ENCODE measurements at places on chromosomes 7 and 10.

DNA sequence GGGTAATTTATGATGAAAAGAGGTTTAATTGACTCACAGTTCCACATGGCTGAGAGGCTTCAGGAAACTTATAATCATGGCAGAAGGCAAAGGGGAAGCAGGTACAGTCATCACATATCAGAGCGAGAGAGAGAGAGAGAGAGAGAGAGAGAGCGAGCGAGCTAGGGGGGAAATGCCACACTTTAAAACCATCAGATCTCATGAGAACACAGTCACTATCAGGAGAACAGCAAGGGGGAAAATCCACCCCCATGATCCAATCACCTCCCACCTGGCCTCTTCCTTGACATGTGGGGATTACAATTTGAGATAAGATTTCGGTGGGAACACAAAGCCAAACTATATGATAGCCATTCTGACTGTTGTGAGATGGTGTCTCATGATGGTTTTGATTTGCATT, 576.3 kb downstream of the GFRA1 start:
- no peak for DNase-seq

DNA sequence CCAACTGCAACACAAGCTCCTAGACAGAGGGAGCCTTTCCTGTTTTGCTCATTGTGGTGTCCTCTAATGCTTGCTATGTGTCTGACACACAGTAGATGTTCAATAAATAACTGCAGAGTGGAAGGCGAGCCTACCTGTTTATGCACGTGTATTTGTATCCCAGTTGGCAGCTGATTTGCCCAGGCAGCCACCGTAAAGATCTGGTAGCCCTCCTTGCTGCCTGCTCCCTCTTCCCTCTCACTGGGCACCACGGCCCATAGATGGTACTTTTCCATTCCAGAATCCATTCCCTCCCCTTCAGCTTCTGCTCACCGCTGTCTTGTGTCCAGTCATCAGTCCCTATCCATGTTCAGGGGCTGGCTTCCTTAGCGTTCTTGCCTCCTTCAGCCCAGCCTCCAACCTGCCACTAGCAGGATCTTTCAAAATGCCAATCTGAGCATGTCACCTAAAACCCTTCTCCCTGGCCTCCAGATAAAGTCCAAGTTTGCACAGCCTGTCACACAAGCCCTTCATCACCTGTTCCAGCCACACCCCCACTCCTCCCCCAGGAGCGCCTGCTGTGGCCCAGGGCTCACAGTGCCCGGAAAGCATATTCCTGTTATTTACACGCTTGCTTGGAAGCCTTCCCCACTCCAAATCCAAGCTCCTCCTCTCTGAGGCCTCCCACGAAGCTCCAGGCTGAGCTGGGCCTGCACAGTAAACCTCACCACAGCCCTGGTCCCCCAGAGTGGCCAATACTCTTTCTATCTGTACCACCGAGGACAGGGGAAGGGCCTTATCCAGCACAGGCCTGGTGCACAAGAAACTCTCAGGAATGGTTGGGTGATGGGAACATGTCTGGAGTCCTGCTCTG, 21.0 kb downstream of the ZCCHC24 start:
- DNase-seq: no peak

GRCh38 chr7:66641526-66641871, 12.8 kb downstream of the KCTD7 start:
- no peak for DNase-seq

DNA sequence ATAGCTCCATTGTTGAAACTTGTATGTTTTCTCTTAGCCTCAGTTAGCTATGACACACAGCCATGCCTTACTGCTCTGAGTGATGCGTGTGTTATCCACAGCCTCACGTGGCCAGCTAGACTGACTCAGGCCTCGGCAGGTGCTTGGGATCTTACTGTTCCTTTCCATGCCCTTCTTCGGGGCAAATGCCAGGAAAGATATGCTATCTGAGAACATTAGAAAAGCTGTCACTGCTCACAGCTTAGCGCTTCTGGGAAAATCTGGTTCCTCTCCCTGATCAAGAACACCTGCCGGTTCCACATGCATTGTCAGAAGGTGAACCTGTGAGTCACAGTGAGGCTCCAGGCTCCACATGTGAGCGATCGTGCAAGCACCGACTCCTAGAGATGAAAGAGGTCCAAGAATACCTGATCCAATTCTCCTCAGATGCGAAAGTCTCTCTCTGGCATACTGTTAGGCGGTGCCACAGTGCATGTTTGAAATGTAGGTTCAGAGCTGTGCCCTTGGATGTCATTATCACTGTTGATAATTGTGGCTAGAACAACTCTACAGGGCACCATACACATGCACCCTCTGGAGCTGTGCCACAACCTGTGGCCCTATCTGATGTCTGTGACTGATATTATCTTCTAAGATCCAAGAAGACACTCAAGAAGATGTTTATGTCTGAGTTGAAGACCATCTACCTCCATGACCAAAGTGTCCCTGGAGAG, 247.8 kb upstream of the IGFBP3 start:
- no peak for DNase-seq

GRCh38 chr10:70567603-70568002, 34.9 kb downstream of the PRF1 start:
- DNase-seq: no peak

DNA sequence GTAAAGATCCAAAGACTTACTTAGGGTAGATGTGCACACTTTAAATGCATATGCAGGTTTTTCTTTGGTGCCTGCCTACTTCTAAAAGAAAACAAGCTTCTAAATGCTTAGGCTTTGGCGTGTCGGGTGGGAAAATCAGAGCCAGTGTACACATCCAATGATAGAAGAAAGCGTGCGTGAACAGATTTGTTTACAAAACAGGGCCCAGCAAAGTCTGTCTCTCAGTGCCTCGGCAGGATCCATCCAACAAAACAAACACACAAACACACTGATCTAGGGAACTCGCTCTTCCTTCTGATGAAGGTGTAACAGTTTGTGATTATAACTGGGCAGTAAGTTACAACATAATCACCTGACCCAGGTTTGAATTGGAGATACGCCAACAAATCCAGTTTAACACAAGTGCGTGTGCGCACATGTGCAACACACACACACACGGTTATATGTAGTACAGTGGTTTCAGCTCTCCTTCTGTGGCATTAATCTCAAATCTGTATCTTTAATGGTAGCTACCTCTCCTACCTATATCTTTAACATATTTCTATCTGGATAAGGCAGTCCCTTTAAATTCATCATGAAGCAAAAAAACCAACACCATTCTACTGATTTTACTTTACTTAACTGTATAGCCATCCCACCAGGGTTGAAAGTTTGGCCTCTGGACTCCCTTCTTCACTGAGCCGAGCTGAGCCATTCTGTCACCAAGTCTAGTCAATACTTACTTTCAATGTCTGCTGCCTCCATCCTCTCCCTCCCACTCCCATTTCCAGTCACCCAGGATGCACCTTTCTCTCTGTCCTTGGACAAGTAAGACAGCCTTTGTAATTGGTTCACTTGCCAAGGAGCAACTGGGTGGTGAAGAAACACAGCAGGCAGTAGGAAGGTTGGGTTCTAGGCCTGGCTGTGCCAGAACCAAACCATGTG, 184.4 kb upstream of the KLF14 start:
- DNase-seq: no peak

GRCh38 chr10:12839941-12840611, 161.4 kb downstream of the CCDC3 start:
- DNase-seq: no peak

DNA sequence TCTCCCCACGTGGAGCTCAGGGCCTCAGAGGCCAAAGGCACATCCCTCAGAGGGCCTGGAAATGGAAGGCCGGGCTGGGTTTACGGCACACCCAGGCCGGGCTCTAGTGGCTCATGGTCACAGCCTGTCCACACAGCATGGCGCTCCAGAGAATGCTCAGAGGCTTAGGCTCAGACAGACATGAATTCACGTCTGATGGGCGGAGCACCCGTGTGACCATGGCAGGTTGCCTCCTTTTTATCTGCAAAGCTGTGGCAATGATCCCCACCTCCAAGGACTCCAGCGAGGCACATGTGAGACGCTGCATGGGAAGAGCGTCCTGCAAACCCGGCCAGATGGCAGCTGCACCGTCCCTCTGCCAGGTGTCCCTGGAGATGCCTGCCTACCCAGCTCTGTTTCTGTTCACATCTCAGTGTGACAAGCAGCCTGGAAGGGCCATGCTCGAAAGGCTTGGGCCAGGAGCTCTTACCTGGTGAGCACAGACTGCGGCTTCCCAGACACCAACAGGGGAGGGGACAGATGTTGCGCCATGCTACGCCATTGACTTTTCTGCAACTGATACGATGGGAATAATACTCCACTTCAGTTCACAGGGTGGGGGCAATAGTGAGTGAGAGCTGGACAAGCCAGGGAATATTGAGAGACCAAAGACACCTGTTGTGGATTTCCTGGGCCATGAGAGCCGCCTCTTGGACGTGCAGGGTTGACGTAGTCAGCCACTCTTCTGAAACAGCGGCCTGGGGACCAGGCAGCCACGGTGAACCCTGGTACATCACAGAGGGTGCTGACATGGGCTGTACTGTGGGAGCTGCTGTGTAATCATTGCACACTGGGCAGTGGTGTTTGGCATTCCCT, 34.4 kb upstream of the FAM20C start:
- no peak for DNase-seq

DNA sequence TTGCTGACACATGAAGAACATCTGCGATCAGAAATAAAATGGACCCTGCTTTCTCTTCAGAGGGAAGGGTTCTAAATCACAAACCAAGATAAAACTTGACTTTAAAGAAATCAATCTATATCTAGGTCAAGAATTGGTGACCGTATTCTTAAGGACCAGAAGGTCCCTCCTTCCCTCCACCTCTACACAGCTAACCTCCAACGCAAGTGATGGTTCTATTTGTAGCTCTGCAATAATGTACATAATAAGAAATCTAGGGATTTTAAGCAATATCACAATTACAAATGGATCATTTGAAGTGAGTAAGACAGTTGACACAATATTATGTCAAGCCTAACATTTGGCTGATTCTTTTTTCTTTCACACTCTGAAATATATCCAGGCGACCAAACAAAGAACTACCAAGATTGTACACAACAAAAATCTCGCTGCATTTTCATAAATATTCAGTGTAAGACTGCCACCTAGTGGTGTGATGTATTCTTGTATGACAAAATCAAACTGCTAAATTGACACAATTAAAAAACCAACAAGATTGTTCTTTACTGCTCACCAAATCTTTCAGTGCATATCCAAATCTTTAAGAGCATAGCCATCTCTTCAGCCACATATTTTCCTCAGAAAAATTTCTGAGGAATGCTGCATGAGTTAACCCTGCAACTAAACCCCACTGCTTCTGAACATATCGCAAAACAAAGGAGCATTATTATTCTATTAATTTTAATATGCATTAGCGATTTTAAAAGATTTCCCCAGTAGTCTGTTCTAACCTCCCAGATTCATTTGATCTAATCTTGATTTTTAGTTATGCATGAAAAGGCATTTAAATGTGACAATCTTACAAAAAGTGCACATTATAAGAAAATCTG, 44.5 kb downstream of the ICA1 start:
- peak; percentile 51 for DNase-seq

GRCh38 chr7:106050002-106050745, 61.9 kb downstream of the SYPL1 start:
- DNase-seq: no peak

DNA sequence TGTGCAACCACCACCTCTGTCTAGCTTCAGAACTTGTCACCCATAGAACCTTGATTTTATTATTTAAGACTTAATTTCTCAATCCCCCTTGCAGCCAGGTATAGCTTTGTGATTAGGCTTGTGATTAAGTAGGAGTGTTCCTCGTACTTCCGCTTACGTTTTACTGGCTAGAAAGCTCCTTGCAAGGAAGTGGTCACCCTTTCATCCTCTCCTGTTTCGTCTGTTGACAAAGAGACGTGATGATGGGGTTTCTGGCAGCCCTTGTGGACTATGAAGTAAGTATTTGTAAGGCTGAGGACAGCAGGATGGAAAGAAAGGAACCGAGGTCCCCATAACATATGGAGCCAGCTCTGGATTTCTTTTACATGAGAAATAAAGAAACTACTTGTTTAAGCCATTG, 86.5 kb upstream of the KDM7A start:
- no peak for DNase-seq

DNA sequence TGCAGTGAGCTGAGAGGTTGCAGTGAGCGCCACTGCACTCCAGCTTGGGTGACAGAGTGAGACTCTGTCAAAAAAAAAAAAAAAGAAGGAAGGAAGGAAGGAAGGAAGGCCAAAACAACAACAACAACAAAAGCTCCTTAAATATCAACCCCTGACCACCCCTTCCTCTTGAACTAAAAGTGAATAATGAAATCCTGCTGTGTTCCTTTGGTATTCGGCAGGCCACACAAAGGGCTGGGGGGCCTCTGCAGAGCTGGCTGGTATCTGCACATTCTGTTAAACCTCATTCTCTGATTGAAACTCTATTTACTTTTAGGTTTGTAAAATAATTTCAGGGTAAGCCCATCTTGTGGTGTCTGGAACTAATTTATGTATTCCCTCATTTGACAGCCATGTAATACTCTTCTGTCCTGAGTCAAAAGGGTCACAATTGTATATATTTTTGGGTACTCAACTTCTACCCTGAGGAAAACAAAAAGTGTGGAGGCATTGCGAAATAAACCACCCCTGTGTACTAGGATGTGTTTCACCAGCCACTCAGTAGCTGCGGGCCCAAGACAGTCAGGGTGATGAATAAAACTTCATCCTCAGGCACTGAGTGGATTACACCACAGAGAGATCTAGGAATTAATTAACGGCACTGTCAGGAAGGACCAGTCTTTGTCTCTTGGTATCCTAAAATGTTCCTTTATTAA, 446.4 kb upstream of the PFKP start:
- no peak for DNase-seq

DNA sequence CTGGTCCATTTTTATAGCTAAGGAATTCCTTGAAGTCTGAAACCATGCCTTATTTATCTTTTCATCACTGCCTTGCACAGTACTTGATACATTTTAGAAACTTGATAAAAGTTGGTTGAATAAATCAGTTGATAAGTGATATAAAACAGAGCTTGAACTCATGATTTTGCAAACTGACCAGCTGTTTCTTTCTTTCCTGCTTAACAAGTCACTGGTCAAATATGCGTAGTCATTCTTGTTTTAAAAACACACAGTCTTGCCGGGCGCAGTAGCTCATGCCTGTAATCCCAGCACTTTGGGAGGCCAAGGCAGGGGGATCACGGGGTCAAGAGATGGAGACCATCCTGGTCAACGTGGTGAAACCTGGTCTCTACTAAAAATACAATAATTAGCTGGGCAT, 6.3 kb downstream of the TPST1 start:
- DNase-seq: no peak

DNA sequence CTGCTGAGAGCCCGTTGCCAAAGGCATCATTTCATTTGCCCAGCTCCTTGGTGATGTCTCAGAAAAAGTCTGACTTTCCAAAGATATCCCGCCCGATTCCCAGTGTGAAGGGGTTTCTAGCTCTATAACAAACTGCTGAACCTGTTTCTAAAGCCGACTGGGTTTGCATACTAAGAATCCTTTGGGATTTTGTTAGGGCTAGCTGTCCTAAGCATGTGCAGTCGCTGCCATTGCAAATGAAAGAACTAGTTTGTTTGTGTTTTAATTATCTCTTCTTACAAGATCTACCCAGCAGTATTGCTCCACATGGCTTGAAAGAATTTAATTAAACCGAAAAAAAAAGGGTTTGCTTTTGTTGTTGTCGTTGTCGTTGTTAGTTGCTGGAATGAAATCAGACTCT, 476.6 kb downstream of the GATA3 start:
- DNase-seq: no peak
